HCEC 1CT (cell line): ENCODE measurements at places on chromosomes 12 and 14.

DNA sequence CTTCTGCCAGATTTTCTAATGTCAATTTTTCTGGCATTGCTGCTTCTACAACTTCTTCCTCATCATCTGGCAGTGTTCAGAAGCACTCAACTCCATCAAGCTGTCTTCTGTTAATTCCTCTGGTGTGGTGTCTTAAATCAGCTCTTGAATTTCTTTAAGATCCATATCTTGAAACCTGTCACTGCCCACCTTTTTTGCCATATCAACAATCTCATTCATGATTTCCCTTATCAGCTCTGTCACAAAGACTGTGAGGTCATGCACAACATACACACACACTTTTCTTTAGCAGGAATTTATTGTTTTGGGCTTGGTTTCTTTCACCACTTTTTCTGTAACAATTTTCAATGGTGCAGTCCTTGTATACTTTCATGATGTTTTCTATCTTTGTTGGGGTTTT lies 7.2 kb downstream of the THAP2 start:
- DNase-seq = no peak

DNA sequence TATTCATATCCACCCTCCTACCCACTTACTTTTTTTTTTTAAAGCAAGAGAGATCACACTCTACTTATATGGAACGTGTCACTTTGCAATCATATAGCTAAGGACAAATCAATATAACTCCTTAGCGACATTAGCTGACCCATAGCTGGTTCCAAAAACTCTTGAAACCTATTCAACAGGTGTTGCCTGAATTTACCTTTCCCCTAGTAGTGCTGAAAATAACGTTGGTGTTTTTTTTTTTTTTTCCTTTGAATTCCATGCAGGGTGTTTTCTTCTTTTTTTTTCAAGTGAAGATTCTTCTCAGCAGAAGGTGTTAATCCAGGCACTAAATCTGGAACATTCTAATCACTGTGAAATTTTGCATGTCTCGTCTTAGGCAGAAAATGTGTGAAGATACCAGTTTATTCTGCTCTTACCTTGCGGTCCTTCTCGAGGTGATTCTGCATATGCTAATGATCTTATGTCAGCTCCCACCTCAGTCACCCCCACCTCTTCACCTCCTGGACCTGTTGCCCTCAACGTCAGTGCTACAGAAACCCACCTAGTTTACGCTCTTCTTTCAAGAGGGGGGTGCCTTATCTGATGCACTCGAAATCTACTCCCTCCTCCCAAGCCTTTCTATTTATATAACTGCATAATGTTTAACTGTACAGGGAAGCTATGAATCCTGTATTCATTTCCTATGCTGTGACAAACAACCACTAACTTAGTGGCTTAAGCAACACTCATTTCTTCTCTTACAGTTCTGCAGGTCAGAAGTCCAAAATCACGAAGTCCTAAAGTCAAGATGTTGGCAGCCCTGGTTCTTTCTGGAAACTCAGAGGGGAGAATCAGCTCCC lies 7.1 kb upstream of the VPS37B start:
- no peak for DNase-seq

GRCh38 chr14:61213191-61213621 lies 67.9 kb downstream of the TMEM30B start:
- DNase-seq = peak; percentile 69

DNA sequence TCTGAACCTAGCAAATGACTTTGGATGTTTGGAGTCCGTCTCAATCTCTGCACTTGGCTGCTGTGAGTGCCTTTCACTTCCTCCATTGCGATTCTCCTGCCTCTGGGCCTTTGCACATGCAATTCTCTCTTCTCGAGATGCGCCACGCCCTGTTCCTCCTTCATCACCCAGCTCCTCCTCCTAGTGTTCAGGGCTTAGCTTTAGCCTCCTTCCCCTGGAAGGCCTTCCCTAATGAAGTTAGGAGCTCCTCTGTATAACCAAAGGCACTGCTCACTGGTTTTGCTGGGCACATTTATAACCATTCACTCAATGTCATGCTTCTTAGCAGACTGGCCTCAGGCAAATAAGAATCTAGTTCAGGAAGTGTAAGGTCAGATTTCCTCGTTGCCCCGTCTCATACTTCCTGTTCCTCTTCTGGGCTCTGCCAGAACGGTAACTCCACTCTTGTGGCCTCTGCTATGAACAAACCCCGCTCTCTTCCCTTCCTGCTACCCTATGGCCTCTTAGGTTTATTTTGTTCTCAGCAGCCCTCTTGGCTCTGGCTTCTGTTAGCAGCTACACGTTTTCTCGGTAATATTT lies 171.4 kb downstream of the CRADD start:
- DNase-seq = no peak

DNA sequence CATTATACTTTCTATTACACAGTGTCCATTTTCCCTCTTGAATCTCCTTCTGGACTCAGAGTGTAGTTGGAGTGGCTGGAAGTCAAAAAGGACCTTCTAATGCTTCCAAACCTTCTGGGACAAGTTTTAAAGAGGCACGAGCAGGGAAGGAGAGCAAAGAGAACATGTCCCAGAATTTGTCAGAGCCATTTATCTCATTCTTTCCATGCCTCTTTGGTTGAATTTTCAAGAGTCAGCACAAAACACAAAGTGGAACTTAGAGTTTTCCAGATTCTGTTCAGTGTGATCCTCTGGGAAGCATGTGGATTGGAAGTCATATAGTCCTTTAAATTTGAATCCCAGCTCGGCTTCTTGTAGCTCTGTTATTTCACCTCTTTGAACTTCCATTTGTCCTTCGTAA lies 138.2 kb upstream of the PWP1 start:
- no peak for DNase-seq

DNA sequence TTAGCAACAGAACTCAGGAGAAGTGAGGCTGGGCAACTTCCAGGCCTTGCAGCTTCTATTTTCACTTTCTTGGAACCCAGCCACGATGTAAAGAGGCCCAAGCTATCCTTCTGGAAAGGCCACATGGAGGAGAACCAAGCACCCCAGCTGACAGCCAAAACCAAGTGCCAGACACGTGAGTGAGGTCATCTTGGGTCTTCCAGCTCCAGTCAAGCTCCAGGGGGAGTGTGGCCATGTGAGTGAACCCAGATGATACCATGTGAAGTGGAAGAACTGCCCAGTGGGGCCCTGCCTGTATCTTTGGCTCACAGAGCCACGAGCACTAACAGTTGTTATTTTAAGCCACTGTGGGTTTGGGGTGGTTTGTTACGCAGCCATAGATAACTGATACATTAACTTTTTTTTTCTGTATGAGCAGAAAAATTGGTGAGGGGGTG lies 126.8 kb upstream of the MAP1LC3B2 start:
- no peak for DNase-seq

GRCh38 chr12:16303939-16304338 lies 26.5 kb upstream of the SLC15A5 start:
- DNase-seq = no peak

DNA sequence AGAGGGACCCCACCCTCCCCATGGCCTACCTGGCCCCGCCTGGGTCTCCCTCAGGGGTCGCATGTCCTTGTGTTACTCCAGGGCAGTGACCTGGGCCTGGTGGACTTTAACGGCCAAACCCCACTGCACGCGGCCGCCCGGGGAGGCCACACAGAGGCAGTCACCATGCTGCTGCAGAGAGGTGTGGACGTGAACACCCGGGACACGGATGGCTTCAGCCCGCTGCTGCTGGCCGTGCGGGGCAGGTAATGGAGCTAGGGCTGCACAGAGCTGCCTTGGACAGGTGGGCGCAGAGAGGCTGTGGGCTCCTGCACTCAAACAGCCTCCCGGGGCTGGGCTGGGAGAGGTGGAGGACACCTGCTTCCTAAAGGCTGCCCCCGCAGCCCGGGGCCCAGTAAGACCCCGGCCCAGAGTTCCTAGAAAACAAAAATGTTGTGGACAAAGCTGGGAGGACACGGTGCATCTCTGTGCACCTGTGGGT lies 21.6 kb downstream of the ASPG start:
- DNase-seq = no peak

DNA sequence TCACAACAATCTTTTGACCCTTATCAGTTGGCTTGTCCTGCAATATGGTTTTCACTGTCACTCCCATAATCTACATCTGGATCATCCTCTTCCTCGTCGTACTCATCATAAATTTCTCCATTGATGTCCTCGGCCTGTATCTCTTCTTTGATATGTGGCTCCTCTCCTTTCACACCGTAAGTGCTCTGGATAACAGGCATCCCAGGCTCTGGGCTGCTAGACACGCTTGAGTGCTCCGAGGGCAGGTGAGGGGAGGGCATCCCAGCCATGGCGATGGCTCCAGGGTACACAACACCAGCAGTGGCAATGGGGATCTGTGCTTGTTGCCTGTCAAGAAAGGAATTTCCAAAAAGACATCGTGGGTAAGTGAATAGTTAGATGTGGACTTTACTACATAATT lies 415.3 kb downstream of the SOX5 start:
- no peak for DNase-seq

- DNase-seq = peak; percentile 49
Measured at GRCh38 chr12:108511633-108512540, 3.2 kb upstream of the FICD start.

GRCh38 chr14:104973385-104974145 lies 4.6 kb downstream of the AHNAK2 start:
- DNase-seq = peak; percentile 75

GRCh38 chr12:91984556-91984955 lies 161.1 kb downstream of the BTG1 start:
- DNase-seq = peak; percentile 20

- DNase-seq = peak; percentile 60
Measured at GRCh38 chr12:92439420-92439805, 263.4 kb upstream of the PLEKHG7 start.

DNA sequence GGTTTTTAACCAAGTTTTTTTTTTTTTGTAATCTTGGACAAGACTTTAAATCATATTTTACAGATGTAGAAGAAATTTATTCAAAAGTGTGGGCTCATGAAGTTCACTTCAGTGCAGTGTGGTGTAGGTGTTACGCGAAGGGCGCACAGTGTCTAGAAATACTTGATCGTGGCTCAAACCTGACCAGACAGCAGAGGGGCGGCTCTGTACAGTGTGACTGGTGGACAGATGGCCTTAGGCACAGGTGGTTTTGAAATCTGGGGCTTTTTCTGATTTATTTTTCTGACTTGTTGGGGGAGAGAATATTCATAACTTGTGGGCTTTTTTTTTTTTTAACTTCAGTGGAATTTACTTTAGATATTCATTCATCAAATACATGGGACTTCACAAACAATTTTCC lies 179.2 kb downstream of the PELI2 start:
- no peak for DNase-seq

GRCh38 chr14:25371068-25371467 lies 321.1 kb upstream of the STXBP6 start:
- DNase-seq = no peak

GRCh38 chr12:108911915-108912314 lies 32.0 kb downstream of the DAO start:
- no peak for DNase-seq
